Upper lobe of right lung (tissue), 1 donor: ENCODE measurements at places on chromosomes 13 and 19. TPM values are rescaled to one million over a fixed set of nuclear protein-coding genes. Genes with fewer than 3 reads are reported as not detected.

GRCh38 chr13:103288114-103288513, 221.9 kb upstream of the SLC10A2 start:
- H3K36me3 ChIP-seq, result no peaks in the 10 kb centered on the region
- DNase-seq, result no peak
- H3K4me1 ChIP-seq, result no peaks in the 10 kb centered on the region
- no peak overlapping the region for H3K27ac ChIP-seq
- H3K4me3 ChIP-seq, result no peak overlapping the region
- H3K27me3 ChIP-seq, result no peaks in the 10 kb centered on the region

DNA sequence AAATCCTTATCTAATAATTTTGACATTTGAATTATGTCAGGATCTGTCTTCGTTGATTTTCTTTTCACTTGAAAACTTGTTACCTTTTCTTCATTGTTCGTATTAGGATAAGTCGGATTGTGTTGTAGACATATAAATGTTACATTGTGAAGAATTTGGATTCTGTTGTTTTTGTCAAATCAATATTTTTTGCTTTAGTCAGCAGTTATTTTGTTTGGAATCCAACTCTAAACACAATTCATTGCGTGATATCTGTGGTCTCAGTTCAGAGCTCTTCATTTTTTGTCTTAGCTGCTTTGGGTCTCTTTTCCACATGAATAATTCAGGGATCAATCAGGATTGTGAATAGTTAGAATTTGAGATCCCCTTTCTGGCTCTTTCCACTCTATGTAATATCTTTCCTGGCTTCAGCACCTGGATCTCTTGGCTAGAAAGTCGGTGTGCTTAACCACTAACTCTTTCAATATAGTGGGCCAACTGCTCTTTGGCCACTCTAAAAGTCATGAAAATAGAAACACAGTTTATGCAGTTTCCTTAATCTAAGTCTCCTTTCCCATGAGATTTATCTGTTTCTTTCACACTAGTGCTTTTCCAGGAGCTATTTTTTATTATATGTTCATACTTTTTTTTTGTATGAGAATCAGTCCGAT, 2494.2 kb upstream of the PCDH20 start:
- H3K27me3 ChIP-seq, result no peaks in the 10 kb centered on the region
- no peaks in the 10 kb centered on the region for H3K4me1 ChIP-seq
- H3K36me3 ChIP-seq, result no peaks in the 10 kb centered on the region
- H3K27ac ChIP-seq, result no peak overlapping the region
- H3K4me3 ChIP-seq, result no peak overlapping the region

GRCh38 chr19:51203916-51204315, 21.0 kb upstream of the CD33 start:
- H3K27me3 ChIP-seq, result peaks cover 16% of the 10 kb centered on the region
- H3K27ac ChIP-seq, result no peak overlapping the region
- H3K4me3 ChIP-seq, result no peak overlapping the region
- no peak for DNase-seq

GRCh38 chr13:25971459-25972145, 80.2 kb downstream of the SHISA2 start:
- H3K27ac ChIP-seq, result no peak overlapping the region
- H3K27me3 ChIP-seq, result no peaks in the 10 kb centered on the region
- DNase-seq, result no peak
- H3K36me3 ChIP-seq, result no peaks in the 10 kb centered on the region
- no peak overlapping the region for H3K4me3 ChIP-seq

DNA sequence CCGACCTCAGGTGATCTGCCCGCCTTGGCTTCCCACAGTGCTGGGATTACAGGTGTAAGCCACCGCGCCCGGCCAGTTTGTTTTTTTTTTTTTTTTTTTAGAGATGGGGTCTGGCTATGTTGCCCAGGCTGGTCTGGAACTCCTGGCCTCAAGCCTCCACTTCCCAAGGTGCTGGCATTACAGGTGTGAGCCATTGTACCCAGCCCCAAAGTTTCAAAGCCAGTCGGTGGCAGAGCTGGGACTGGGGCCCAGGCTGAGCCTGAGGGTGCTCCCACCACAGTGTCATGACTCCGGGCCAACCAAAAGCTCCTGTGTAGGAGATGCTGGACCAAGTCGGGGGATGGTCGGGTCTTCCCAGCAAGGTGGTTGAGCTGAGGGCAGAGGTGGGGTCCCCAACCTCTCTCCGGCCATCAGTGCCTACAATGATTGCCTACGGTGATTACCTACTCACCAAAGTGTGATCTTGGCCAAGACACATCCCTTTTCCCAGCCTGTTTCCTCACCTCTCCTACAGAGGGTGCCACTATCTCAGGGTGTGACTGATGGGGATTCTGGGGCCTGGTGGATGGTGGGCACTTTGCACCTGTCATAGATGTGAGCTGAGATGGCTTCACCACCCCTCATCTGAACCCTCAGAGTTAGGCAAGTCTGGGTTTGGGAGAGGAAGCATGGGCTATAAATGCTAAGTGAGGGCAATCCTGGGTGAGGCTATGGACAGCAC, 5.9 kb upstream of the SAMD1 start:
- no peaks in the 10 kb centered on the region for H3K27me3 ChIP-seq
- H3K27ac ChIP-seq, result no peak overlapping the region

GRCh38 chr13:41064493-41064892, 3.2 kb downstream of the WBP4 start:
- H3K36me3 ChIP-seq, result peaks cover 41% of the 10 kb centered on the region
- no peak overlapping the region for H3K4me3 ChIP-seq
- no peak overlapping the region for H3K27ac ChIP-seq
- no peak for DNase-seq
- H3K27me3 ChIP-seq, result no peaks in the 10 kb centered on the region

- H3K36me3 ChIP-seq, result no peaks in the 10 kb centered on the region
- peak overlapping the region; percentile 45 for H3K4me3 ChIP-seq
- H3K27me3 ChIP-seq, result no peaks in the 10 kb centered on the region
- no peak overlapping the region for H3K27ac ChIP-seq
- DNase-seq, result no peak
Observed at GRCh38 chr19:11674067-11674492, 64.7 kb downstream of the ZNF823 start.

DNA sequence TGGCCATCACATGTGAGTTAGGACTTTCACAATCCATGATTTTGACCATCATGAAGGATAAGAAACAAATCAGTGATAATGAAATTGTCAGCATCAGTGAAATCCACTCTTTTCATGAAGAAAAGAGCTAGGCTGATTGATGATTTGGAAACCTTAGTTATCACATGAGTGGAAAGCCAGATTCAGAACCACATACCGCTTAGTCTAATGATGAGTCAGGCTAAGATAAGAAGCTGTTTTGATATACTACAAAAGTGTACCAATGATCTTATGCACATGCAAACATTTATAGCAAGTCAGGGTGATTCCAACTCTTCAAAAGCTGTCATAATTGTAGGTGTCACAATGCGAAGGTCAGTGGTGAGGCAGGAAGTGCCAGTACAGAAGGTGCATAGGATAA, 519.3 kb downstream of the GPC6 start:
- no peak overlapping the region for H3K4me3 ChIP-seq
- no peak for DNase-seq
- no peaks in the 10 kb centered on the region for H3K27me3 ChIP-seq

DNA sequence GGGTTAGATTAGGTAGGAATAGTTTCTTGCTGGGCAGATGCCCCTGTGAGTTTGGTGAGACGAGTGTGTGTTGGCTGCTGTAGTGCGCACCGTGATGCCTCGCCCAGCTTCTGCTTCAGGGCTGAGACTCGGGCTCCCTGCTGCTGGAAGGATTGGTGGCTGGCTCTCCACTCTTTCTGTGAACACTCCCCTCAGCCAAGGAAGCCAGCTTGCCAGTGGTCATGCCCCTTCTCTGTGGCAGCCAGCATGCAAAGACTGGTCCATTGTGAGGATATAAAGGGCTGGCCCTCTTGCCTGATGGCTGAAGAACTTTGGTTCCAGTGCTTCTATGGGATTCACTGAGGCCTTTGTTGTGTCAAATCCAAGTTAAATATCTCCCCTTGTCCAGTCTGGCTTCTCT, 2.9 kb upstream of the HTR2A start:
- no peaks in the 10 kb centered on the region for H3K36me3 ChIP-seq
- DNase-seq, result no peak
- no peaks in the 10 kb centered on the region for H3K4me1 ChIP-seq
- H3K4me3 ChIP-seq, result no peak overlapping the region

- H3K4me3 ChIP-seq, result no peak overlapping the region
- H3K4me1 ChIP-seq, result no peaks in the 10 kb centered on the region
- no peak overlapping the region for H3K27ac ChIP-seq
- no peaks in the 10 kb centered on the region for H3K27me3 ChIP-seq
Observed at GRCh38 chr19:12856653-12857052, 18.3 kb downstream of the MAST1 start.

- H3K4me3 ChIP-seq, result no peak overlapping the region
- H3K36me3 ChIP-seq, result no peaks in the 10 kb centered on the region
- H3K27ac ChIP-seq, result no peak overlapping the region
- no peaks in the 10 kb centered on the region for H3K27me3 ChIP-seq
- no peaks in the 10 kb centered on the region for H3K4me1 ChIP-seq
Observed at GRCh38 chr13:24648983-24649687, 31.1 kb upstream of the ATP12A start.

GRCh38 chr13:25186187-25186586, 14.1 kb upstream of the AMER2 start:
- no peak for DNase-seq
- no peak overlapping the region for H3K4me3 ChIP-seq
- no peaks in the 10 kb centered on the region for H3K4me1 ChIP-seq
- no peaks in the 10 kb centered on the region for H3K36me3 ChIP-seq

- H3K27ac ChIP-seq, result peak overlapping the region; percentile 85
- peak; percentile 92 for DNase-seq
- H3K36me3 ChIP-seq, result peaks cover 15% of the 10 kb centered on the region
- no peaks in the 10 kb centered on the region for H3K27me3 ChIP-seq
Observed at GRCh38 chr19:56105090-56105701, 15.9 kb downstream of the ZNF787 start.

GRCh38 chr19:9523885-9524474, 14.5 kb downstream of the ZNF426 start:
- no peak for DNase-seq
- no peaks in the 10 kb centered on the region for H3K4me1 ChIP-seq
- no peak overlapping the region for H3K4me3 ChIP-seq
- H3K27ac ChIP-seq, result no peak overlapping the region

- no peak within 1 kb of the TSS for H3K27ac ChIP-seq
- no peak within 1 kb of the TSS for H3K4me3 ChIP-seq
- H3K36me3 ChIP-seq, result no peaks in the 10 kb centered on the region
- peaks cover 5% of the 10 kb centered on the region for H3K27me3 ChIP-seq
- no peak for DNase-seq
- H3K4me1 ChIP-seq, result no peaks in the 10 kb centered on the region
Observed at GRCh38 chr19:39737891-39738290, at the start of gene CLC. Gene CLC (minus strand): TSS chr19:39738029. CDS start chr19:39737952, 77 bp downstream.

DNA sequence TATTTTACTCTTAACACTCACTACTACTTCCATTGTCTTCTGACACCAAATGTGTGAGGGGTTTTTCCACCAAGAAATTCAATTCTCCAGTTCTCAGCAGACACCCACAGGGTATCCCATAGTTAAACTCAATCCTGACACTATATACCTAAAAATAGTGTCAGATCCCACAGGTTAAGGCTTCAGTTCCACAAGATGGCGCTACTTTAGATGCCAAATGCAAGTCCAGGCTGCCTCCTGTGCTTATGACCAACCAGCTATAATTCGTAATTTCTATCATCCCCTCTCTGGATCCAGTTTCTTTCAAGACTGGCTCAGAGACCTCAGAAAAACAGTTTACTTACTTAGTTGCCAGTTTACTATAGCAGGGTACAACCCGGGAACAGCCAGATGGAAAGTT, 1146.2 kb upstream of the SPRY2 start:
- H3K27me3 ChIP-seq, result no peaks in the 10 kb centered on the region
- H3K4me3 ChIP-seq, result no peak overlapping the region
- H3K36me3 ChIP-seq, result no peaks in the 10 kb centered on the region
- no peak for DNase-seq
- H3K27ac ChIP-seq, result no peak overlapping the region
- no peaks in the 10 kb centered on the region for H3K4me1 ChIP-seq

DNA sequence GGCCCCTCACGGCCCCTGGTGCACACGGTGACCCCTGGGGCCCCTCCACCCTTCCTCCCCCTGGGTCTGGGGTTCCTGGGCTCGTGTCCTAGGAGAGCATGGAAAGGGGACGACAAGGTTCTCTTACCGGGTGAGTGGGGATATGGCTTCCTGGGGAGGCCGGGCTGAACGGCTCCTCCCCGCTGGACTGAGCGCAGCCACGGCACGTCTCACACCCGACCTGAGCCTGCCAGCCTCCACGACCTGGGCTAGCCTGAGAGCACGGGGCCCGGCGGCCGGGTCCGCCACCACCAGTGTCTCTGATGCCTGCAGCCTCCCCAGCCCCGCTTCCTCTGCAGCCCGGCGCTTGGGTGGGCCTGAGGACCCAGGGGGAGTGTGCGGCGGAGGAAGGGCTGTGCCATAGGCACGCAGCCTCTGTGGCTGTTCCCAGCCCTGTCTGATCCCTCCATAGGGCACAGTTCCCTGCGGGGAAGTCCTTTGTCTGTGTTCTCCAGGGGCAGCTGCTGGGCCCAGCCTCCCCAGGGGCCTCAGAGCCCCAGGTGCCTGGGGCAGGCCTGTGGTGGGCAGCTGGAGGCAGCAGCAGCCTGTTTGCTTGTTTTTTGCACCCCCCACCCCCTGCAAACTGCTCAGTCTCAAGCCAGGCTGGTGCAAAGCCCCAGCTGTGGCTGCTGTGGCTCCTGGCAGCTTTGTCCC, 15.0 kb downstream of the PLIN4 start:
- no peak for DNase-seq
- H3K27me3 ChIP-seq, result no peaks in the 10 kb centered on the region
- H3K4me3 ChIP-seq, result no peak overlapping the region
- H3K36me3 ChIP-seq, result peaks cover 27% of the 10 kb centered on the region
- H3K27ac ChIP-seq, result no peak overlapping the region
- H3K4me1 ChIP-seq, result no peaks in the 10 kb centered on the region

- H3K4me1 ChIP-seq, result peaks cover 7% of the 10 kb centered on the region
- peak overlapping the region; percentile 17 for H3K4me3 ChIP-seq
- H3K27ac ChIP-seq, result no peak overlapping the region
- DNase-seq, result peak; percentile 63
- no peaks in the 10 kb centered on the region for H3K36me3 ChIP-seq
Observed at GRCh38 chr19:27746691-27747380, 1466.1 kb downstream of the UQCRFS1 start.

GRCh38 chr19:4279530-4280422, 710 bp downstream of the SHD start:
- peaks cover 6% of the 10 kb centered on the region for H3K4me1 ChIP-seq
- no peak for DNase-seq
- H3K4me3 ChIP-seq, result no peak overlapping the region
- H3K36me3 ChIP-seq, result no peaks in the 10 kb centered on the region
- H3K27ac ChIP-seq, result no peak overlapping the region

Gene FGF9
- 2.7 TPM for total RNA-seq

Gene MEDAG
- 5.5 TPM for total RNA-seq

Gene ZNF302
- total RNA-seq, result 28.2 TPM

Gene PSG3
- total RNA-seq, result not detected

Gene LRP3
- 22.0 TPM for total RNA-seq

Gene RNF113B
- total RNA-seq, result not detected
